Activated CD8-positive, alpha-beta memory T cell treated with anti-CD3 and anti-CD28 coated beads, Interleukin-2, amount 50 U/mL, for 48 hours (primary cell): ENCODE measurements at places on chromosomes 11 and 22.
A peak's percentile ranks its signal among the peaks of the same experiment; 100 is the strongest.

DNA sequence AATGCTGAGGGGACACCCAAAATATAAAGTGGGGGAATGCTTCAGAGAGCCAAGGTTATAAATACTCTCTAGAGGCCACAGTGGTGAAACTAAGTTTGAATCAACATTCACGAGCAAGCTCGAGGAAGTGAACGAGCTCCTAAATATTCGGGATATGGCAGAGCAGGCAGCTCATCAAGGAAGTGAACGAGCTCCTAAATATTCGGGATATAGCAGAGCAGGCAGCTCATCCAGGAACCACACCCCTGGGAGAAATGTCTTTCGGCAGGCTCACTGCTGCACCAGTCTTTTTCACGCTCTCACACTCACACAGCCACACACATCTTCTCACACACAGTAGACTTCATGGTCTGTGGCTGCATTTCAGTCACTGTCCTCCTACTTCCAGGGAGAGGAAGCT, 787.5 kb downstream of the OPCML start:
- DNase-seq, result no peak

DNA sequence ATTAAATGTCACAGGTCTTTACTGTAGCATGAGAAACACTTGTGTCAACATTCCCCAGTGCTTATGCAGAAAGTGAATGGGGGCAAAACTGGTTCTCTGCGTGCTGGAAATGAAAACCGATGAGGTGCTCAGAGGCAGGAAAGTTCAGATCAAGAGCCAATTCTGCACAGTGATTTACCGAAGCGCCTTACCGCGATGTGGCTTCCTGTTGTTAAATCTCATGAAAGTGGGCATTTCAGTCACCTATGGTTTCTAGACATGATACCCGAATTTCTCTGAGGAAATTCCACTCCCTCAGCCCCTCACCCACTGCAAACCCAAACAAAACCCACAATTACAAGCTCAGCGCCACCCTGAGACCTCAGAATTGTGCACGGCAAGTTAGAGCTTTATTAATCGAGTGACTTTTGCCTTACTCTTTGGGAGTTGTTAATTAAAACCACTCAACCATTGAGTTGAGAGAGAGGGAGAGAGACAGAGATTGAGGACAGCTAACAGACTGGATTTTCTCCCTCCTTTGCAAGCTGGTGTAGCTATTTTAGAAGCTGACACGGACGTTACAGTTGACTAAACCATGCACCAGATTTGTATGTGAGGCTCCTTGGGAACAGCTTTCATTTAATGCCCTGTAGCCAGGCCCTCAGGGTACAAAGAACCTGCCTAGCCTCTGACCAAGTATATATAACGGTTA, 196.4 kb downstream of the DBX1 start:
- DNase-seq, result no peak

- DNase-seq, result no peak
Observed at GRCh38 chr11:22275600-22275999, 62.6 kb upstream of the SLC17A6 start.

DNA sequence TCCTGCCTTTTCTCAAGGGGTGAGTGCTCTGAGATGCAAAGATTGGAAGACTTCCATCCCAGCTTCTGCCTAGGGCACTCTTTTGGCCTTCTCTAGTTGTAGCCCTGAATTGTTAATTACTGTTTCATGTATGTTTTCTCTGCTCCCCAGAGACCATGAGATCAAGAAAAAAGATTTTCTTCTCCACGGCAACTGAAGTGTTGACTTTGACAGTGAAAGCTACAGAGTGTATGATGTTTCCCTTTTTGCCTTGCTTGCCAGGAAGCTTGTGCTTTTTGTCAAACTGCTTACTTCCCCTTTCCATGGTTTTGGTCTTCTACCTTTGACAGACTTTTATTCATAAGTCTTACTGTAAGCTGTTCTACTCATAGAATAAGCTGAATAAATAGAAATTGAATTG, 23.3 kb upstream of the EIF3D start:
- no peak for DNase-seq

GRCh38 chr22:44249376-44250147, 63.2 kb downstream of the SHISAL1 start:
- DNase-seq, result peak; percentile 10

GRCh38 chr11:44205352-44205751, 104.6 kb downstream of the ALX4 start:
- no peak for DNase-seq

DNA sequence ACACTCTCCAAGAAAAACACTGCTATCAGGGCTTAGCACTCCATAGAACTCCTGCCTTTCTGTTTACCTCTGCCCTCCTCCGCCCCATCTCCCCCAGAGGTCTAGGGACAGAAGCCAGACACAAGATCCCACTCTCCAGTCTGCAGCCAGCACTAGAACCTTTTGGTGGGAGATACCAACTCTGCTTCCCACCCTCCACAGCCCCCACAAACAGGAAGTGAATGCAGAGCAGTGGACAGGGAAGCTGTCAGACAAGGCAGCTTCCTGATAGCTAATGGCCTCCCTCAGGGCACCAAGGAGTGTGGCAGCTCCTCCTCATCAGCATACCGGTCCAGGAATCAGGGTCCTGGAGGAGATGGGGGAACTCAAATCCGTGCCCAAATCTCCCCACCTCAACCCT, 5.1 kb downstream of the SCN4B start:
- DNase-seq, result no peak

- DNase-seq, result no peak
Observed at GRCh38 chr11:111329306-111330204, 31.2 kb downstream of the POU2AF3 start.

- DNase-seq, result peak; percentile 77
Observed at GRCh38 chr22:36383110-36383581, 4.6 kb downstream of the MYH9 start.

- DNase-seq, result no peak
Observed at GRCh38 chr11:3052109-3052479, 5.1 kb downstream of the CARS1 start.

DNA sequence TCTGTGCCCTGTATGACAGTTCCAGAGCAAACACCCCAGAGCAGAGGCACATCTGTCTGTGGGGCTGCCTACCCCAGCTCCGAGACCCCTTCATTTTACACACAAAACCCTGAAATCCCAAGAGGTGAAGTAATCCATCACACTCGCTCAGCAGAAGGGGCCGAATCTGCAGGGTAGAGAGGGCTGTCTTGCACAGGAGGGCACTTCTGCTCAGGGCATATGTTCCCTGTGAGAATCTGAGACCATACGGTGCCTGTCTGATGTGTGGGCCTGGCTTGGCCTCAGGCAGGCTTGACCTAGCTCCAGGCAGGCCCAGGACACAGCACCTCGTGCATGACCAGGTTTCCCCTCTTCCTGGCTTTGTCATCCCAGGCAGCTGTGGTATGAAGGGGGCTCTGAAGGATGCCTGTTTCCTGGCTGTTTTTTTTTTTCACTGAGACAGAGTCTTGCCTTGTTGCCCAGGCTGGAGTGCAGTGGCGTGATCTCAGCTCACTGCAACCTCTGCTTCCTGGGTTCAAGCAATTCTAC, 37.2 kb downstream of the GRIK4 start:
- DNase-seq, result no peak

- DNase-seq, result peak; percentile 35
Observed at GRCh38 chr22:22098457-22099193, 116.0 kb upstream of the TOP3B start.

DNA sequence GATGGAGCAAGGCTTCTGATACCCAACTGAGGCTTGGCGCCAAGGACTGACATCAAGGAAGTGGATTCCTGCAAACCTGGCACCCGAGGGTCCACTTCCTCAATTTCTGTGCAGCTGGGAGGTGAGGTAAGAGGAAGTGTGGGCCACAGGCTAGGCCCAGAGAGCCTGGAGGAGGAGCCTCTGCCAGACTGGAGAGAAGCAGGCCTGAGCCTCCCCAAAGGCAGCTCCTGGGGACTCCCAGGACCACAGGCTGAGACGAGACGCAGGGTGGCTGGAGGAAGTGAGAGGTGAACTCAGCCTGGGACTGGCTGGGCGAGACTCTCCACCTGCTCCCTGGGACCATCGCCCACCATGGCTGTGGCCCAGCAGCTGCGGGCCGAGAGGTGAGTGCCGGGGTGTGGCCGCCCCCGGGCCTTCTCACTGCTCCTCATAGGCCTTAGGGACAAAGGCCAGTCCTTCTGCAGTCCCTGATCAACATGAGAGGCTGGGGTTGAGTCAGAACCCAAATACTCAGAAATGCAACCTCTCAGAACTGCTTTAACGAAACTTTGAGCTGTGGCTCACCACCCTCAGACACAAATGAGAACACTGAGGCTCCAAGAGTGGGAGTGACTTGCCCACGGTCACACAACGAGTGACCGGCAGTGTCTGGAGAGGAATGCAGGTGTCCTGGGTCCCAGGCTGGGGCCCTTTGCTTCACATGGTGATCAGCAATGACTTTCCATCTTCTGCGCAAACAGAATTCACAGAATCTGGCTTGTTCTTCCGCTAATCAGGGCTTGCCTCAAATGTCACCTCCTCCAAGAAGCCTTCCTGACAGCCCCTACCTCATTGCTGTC, at the start of gene NCF4:
Gene NCF4, plus strand, starts transcription at position 186 of the 839 bp plus-strand sequence. Its CDS starts 166 bp downstream, at position 352.
- peak; percentile 72 for DNase-seq

GRCh38 chr11:20087118-20087521, 73.2 kb downstream of the DBX1 start:
- DNase-seq, result no peak

DNA sequence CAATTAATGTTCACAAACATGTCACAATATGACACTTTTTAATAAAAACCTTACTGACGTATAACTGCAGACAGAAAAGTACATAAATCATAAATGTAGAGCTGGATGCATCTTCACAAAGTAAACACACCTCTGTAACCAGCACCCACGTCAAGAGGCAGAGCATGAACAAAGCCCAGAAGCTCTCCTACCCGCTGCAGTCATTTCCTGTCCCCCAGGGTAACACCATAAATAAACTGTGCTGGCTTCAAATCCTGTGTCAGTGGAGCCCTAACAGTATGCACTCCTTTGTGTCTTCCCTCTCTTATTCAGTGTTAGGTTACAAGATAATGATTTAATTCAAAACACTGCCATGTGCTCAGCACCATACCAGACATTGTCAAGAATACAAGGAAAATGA, 5.7 kb downstream of the SYT13 start:
- no peak for DNase-seq

DNA sequence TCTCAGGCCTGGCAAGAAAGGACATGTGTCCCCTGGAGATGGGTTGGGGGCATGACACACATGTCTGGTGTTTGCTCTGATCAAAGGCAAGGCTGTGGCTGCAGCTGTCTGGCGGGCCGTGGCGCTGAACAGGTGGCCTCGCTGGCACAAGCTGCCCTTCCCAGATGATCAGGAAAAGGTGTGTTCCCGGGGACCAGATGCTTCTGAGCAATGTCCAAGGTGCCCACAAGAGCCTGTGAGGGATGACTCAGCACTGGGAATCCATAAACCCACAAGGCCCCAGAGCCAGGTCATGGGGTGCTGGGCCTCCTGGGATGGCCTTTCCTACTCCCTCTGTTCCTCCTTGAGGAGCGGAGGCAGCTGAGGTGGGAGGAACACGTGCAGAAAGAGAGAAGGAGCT, 9.7 kb upstream of the LRP5 start:
- no peak for DNase-seq

GRCh38 chr11:100963375-100963774, 166.2 kb downstream of the PGR start:
- no peak for DNase-seq

- DNase-seq, result no peak
Observed at GRCh38 chr11:104694259-104695064, 203.8 kb downstream of the CASP12 start.

- DNase-seq, result no peak
Observed at GRCh38 chr22:38023045-38023444, 34.2 kb upstream of the PICK1 start.

GRCh38 chr11:115368616-115369015, 135.6 kb downstream of the CADM1 start:
- DNase-seq, result no peak

DNA sequence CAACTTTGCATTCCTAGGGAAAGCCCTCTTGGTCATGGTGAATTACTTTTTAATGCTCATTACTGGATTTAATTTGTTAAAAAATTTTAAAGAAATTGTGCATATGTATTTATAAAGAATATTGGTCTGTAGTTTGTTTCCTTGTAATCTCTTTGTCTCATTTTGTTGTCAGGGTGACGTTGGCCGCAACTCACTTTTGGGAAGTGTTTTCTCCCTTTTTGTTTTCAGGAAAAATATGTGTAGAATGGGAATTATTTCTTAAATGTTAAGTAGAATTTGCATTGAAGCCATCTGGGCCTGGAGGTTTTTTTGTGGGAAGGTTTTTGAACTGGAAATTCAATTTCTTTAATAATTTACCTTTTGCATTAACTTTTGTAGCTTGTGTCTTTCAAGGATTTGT, 149.1 kb downstream of the UVRAG start:
- DNase-seq, result no peak

DNA sequence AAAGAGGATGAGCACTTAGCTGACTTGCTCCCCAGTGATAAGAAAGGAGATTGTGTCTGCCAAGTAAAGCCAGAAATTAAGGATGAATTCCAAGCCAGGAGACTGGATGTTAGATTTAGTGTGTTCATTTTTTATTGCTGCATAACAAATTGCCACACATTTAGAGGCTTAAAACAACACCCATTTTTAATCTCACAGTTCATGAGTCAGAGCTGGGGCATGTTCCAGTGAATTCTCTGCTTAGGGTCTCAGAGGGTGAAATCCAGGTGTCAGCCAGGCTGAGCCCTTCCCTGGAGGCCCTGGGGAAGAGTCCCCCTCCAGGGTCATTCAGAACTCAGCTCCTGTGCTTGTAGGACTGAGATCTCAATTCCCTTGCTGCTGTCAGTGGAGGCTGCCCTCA, 352.8 kb downstream of the BUD13 start:
- no peak for DNase-seq

GRCh38 chr22:46055911-46056545, 79.1 kb upstream of the WNT7B start:
- peak; percentile 48 for DNase-seq

- no peak for DNase-seq
Observed at GRCh38 chr11:95708681-95709080, 80.9 kb downstream of the FAM76B start.

- DNase-seq, result no peak
Observed at GRCh38 chr11:92083123-92083522, 141.5 kb upstream of the FAT3 start.

DNA sequence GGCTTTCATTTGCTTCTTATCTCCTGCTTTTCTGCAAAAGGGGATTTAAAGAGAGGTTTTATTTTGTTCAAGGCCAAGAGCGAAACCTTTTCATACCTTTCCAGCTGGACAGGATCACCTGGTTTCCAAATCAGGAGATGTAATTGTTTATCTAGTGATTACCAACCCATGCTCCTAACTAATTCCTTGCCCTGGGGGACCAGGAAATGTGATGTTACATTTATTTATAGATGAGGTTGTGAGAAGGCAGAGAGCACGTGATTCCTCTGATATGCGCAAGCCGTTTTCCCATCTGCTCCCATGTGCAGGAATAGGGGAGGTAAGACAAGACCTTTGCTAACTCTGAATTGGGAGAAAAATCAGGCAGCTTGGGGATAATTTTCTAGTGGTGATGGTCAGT, 507.2 kb upstream of the LARGE1 start:
- DNase-seq, result no peak

- peak; percentile 70 for DNase-seq
Observed at GRCh38 chr22:20464096-20464614, 26.5 kb upstream of the SCARF2 start.

- no peak for DNase-seq
Observed at GRCh38 chr11:43359422-43359818, 700 bp downstream of the TTC17 start.
